ENCODE measurements at places on chromosomes 12 and 14.

- no peak for DNase-seq
These were observed 154.5 kb downstream of the PHLDA1 start for GRCh38 chr12:75876832-75877762.

GRCh38 chr14:101991352-101991751 lies 27.0 kb downstream of the DYNC1H1 start:
- no peak for DNase-seq

DNA sequence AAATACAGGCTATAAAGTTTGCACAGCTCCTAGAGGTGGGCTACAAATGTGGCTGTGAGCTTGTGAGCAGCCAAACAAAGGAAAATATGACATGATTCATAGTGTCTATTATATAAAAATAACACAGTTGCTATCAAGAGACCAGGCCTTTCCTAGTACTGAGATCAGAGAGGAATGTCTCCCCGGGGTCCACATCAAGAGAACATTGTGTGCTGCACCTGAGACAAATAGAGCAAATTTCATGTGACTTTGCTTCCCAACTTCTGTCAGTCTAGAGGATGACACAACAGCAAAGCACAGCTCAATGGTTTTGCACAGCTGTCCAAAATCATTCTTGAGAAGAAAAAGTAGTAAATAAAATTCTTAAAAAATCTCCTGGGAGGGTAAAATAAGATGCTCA lies 297.5 kb upstream of the PRKD1 start:
- DNase-seq = no peak

DNA sequence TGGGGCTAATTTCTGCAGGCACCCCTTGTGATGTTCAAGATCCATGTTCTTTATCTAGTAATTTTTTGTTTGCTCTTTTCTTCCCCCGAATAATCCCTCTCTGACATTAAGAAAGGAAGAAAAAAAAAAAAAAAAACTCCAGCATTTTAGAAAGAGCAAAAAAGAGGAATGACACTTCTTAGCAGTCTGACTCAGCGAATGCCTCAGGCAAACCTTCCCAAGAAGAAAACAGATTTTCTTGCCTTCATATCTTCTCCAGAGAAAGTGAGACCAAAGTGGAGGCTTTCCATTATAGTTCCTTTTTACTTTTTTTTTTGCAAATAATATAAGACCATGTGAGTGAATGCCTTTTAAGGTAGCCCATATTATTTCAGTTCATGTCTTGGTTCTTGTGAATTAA lies 479.0 kb upstream of the SYT1 start:
- no peak for DNase-seq

- no peak for DNase-seq
These were observed 10.7 kb upstream of the TBC1D30 start for GRCh38 chr12:64813723-64814122.

- DNase-seq = no peak
These were observed 116.8 kb upstream of the NAP1L1 start for GRCh38 chr12:76201316-76201715.

DNA sequence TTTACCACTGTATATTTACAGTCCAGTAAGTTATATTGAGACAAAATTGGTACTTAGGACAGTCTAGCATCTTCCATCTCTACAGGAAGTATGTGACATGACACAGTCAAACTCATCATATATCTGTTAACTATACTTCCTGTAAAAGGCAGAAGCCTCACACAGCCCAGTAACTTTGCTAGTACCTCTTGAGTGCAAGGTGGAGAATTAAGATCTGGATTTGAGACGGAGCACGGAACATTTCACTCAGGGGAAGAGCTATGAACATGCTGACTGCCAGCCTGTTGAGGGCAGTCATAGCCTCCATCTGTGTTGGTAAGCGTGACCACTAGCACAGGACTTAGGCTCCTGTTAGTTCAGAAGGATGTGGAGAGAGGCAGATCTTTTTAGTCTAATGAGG lies 333.7 kb upstream of the OR4E1 start:
- DNase-seq = no peak

DNA sequence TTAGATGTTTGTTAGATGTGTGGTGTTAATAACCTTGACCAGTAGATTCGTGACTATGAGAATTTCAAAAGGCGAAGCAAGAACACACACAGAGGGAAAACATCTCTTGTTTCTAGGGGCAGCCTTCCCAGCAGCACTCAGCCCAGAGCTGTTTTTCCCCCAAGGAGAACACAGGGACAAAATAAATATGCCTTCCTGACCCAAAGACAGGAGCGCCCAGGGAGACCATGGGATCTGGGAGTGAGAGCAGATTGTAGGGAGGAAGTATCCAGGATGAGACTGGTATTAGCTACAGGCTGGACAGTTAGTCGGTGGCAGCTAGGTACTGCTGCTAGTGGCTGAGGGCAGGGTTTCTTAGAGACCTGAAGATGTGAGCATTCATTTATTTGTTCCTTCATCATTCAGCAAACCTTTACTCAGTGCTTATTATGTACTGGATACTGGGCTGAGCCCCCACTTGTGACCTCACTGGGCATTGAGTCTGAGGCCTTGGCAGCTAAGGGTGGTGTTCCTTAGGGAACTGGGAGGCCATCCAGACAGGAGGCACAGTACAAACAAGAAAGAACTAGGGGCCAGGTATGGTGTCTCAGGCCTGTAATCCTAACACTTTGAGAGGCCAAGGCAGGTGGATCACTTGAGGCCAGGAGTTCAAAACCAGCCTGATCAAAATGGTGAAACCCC lies 469.8 kb downstream of the ZFP36L1 start:
- no peak for DNase-seq

DNA sequence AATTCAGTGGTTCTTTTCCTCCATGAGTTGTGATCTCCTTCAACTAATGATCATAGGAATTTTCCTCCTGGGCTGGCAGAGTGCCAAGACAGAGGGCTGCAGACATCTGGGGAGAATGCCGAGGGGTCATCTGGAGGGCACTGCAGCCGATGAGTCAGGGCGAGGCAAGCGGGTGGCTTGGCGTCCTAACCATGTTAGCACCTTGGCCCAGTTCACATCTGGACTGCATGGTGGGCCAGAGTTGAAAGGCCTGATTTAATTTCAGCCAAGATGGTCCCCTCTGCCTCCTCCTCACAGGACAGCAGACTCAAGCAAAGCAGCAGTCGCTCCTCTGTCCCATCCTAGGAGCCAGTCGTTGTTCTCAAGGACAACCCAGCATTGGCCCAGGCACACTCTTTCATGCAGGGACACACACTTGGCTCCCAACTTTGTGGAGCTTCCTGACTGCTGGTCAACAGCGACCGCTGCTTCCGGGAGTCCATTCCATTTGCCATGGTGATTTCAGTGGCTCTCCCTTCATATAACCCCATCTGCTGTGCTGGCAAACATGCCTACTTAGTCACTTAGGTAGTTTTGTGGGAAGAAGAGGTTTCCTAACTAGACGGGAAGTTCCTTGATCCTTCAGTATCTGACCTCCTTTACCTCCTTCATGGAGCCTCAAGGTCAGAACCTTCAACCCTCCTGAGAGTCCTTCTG lies 161.8 kb downstream of the TTC8 start:
- DNase-seq = peak; percentile 31

- DNase-seq = no peak
These were observed 525 bp upstream of the FAR2 start for GRCh38 chr12:29148596-29148910.

- no peak for DNase-seq
These were observed 13.3 kb upstream of the VRK1 start for GRCh38 chr14:96783915-96784224.

- DNase-seq = no peak
These were observed 642.2 kb downstream of the DIO2 start for GRCh38 chr14:79569072-79569471.

DNA sequence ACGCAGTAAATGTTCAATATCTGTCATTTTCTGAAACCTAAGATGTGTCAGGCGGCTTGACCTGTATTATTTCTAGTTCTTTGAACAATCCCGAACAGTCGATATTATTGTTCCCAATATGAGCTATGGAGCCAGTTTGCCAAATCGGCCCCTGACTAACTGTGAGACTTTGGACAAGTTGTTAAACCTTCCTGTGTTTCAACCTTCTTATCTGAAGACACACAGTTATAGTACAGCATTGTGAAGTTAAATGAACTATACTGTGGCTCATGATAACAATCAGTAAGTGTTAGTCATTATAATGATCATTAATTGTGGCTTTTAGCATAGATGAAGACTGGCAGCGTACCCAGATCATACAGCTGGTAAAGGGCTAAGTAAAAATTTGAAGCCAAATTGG lies 23.4 kb downstream of the DDX47 start:
- no peak for DNase-seq

- no peak for DNase-seq
These were observed 1346.4 kb downstream of the TMEM121 start for GRCh38 chr14:106872611-106873446.

- no peak for DNase-seq
These were observed 9.4 kb downstream of the FBXO21 start for GRCh38 chr12:117180758-117181467.

DNA sequence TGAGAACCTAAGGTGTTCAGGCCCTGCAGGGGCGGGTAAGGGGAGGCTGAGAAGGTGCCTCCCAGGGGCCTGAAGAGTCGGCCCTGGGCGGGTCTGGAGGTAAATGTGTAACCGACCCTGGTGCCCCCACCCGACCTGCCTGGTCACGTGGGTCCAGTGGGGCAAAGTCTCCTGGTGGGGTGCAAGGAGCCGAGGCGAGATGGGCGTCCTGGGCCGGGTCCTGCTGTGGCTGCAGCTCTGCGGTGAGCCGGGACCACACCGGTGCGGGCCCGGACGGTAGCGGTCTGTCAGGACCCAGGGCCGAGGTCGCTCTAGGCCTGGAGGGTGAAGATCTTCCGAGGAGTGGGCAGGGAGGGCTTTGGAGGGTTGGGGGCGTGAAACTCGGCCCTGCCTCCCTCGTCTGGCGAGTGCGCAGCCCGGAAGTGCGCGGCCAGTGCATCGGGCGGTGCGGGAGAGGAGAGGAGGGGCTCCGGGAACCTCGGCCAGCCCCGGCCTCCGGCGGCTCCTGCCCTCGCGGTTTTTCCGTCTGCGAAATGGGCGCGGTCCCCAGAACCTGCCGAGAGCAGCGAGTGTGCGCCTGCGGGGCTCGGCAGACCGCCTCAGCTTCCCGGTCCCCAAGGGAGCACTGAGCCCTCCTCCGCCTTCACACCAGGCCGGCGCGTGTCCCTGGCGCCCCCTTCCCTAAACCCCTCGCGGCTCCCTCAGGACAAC lies at the start of gene AMN:
Gene AMN (plus strand): TSS at position 174 of the 711 bp plus-strand sequence. CDS start 26 bp downstream, at position 200.
- no peak for DNase-seq

DNA sequence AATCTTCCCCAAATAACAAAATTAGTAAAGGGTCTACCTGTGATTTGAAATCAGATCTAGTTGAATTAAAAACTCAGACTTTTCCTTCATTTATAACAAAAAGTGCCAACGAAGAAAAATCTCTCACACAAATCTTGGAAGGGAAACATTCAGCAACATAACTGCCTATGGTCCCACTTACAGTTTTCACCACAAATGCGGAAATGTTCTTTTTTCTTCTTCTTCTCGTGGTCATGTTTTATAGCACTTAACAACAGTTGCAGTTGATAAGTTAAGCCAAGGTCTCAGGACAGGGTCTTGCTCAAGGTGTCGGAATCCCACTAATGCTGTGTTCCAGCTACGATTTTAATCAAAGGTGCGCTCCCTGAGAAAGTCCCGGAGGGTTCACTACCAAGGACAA lies 10.1 kb downstream of the RNASE6 start:
- no peak for DNase-seq

GRCh38 chr12:24943947-24944600 lies 4.8 kb downstream of the BCAT1 start:
- DNase-seq = peak; percentile 52

DNA sequence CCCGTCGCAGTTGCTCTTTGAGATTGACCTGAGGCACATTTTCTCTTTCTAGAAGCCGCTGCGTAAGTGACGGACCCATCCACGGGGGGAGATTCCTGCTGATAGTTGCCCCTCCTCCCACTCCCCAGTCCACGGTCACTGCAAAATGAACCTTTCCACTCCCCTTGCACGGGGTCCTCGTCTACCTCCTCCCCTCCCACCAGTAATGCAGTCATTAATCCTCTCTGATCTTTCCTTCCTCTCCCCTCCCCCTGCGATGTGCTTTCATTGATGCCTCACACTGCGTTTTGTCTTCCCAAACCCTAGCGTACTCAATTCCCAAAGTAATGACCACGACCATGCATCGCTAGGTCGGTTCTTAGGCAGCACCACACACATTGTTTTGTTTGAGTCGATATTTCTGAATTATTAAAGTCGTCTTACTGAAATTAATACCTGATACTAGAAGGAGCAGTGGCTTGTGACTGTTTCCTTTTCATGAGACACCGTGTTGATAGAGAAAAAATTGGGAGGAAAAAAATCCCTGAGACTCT lies 857 bp downstream of the ETNK1 start:
- no peak for DNase-seq

- no peak for DNase-seq
These were observed 369.2 kb downstream of the CCER1 start for GRCh38 chr12:90585640-90586304.

DNA sequence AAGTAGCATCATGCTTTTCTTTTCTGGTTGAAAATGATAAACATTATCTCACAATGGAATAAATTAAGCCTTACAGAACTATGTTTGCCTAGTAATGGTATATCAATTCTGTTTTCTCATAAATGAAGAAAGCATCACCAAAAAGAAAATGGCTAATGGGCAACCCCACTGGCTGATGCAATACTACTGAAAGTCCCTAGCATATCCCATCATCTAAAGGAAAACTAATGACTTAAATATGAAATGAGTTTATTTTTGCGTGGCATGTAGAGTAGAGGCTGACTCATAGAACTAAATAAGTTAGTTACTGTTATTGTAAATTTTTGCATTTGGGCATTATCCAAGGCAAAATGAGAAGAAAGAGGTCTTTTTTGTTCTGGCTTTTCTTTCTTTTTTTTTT lies 1156.3 kb upstream of the SEL1L start:
- DNase-seq = no peak

- no peak for DNase-seq
These were observed 1006.9 kb downstream of the VRK1 start for GRCh38 chr14:97804056-97804455.

DNA sequence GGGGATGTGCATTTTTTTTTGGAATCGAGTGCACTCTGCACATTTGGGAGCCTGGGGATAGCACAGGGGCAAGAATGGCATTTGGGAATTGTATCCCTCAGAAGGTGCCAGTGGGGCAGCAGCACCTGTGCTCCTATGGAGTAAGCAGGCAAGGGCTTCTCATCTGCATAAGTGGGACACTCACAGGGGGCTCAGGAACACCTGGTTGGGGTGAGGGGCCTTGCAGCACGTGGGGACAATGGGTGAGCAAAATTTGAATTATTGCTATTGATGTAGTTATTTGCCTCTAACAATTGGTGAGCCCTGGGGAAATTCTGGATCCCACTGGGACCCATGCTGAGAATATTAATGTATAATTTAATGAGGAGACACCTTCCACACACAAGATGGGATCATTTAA lies 274.2 kb downstream of the TTC6 start:
- no peak for DNase-seq

DNA sequence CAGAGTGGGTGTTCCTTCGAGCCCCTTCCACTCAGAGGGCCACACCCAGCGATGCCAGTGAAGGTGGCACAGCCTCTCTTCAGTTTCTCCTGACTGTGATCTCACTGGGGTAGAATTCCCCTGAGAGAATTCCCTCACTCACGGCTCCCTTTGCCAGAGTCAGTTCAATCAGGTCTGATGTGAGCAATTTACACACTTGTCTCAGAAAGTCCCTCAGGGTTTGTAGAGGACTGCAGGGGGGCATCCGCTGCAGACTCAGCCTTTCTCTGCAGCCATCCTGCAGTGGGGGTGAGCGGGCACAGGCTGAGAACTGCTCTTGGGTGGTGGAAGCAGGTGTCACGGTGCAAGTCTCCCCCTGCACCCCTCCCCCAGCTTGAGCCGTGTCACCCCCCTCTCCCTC lies 205.4 kb upstream of the PRMT8 start:
- no peak for DNase-seq

- no peak for DNase-seq
These were observed 22.2 kb downstream of the RTRAF start for GRCh38 chr14:52011523-52011922.

Data from skeletal muscle cell (primary cell).